ENCODE measurements at places on chromosomes 1 and 21. TPM values are rescaled to one million over a fixed set of nuclear protein-coding genes. Genes with fewer than 3 reads are reported as not detected.

GRCh38 chr1:41348394-41348793 lies 12.8 kb upstream of the FOXO6 start:
- no peak for DNase-seq

DNA sequence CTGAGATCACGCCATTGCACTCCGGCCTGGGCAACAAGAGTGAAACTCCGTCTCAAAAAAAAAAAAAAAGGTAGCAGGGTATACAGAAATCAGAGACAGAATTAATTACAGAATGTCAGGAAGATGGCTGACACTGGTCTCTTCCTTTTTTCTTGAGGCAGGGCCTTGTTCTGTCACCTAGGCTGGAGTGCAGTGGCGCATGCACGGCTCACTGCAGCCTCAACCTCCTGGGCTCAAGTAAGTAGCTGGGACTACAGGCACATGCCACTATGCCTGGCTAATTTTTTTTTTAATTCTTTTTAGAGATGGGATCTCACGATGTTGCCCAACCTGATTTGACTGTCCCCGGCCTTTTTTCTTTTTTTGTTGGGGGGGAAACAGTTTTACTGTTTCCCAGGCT lies 16.4 kb downstream of the RNU5D-1 start:
- no peak for DNase-seq

DNA sequence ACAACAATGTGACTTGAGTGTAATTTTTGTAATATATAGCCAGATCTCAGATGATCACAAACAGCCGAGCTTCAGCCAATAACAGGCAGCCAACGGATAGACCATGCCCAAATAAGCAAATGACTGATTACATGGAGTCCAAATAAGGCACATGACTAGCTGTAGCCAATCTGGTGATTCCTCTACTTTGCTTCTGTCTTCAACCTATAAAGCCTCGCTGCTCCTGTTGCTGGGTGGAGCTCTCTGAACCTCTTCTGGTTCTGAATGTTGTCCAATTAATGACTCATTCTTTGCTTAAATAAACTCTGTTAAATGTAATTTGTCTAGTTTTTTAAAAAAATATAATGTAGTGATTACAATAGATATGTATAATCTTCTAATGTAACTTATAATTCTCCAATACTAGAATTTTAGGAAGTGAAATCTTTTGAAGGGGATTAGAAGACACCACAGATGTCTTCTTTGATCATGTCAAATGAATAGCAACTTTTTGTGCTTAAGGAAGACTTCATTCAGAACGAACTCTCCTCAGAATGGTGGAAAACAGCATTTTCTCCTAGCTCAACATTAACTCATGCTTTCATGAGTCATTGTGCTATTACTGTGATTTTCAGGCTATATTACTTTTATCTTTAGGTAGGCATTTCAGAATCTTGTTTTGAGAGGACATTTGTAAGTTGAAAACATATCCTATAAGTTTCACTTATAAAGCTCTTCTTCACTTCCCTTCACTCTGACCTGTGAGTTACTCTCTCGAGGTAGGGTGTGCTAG lies 857.8 kb upstream of the B3GALT2 start:
- DNase-seq: no peak

- DNase-seq: no peak
These were observed 30.5 kb upstream of the PUM1 start for GRCh38 chr1:31095985-31096384.

GRCh38 chr1:164638492-164639202 lies 79.7 kb downstream of the PBX1 start:
- no peak for DNase-seq

DNA sequence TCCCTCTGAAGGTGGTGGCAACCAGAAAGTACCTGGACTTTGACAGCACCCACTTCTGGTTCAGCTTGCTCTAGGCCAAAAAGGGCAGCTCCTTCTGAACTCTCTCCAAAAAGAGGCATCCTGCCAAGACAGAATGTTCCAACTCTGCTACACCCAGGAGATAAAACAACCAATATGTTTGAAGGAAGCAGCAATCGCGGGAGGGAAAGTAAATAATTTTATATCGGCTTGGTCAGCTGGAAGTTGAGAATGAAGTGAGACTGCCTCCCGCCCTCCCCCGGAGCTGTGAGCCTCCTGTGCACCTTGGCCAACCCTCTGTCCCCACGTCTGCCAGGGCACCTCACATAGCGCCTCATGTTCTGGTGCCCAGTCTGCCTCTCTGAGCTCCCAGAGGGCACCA lies 130.3 kb upstream of the ATP1A1 start:
- no peak for DNase-seq

DNA sequence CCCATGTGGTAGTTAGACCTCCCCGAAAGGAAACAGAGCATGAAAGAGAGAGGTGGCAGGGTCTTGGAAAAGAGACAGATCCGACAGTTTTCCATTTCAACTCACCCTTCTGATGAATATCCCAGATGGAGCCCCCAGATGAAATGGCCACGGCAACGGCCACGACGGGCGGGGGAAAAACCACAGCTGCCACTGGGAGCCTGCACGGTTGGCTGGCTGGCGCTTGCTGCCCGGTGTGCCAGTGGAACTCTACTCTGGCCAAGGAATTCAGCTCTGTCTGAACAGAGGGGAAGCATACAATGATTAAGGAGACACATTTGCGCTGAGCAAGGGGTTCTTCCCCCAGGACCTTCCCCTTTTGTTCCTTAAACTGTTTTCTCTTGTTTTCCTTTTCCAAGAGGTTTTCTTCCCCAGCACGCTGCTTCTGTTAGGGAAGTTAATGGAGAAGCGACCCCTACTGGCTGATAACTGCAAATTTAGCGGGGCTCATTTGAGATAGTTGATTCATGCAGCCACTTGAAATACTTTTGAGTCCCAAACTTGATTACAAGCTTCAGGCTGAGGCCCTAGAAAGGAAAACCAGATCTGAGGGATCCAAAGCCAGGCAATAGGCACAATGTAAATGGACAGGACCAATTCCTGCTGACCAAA lies 1122.5 kb downstream of the NCAM2 start:
- no peak for DNase-seq

UBQLN4 gene
- 28.2 TPM for total RNA-seq

KRTAP7-1 gene
- total RNA-seq: not detected

PYCR2 gene
- 51.2 TPM for total RNA-seq
